ENCODE measurements at places on chromosomes 2 and 18.

DNA sequence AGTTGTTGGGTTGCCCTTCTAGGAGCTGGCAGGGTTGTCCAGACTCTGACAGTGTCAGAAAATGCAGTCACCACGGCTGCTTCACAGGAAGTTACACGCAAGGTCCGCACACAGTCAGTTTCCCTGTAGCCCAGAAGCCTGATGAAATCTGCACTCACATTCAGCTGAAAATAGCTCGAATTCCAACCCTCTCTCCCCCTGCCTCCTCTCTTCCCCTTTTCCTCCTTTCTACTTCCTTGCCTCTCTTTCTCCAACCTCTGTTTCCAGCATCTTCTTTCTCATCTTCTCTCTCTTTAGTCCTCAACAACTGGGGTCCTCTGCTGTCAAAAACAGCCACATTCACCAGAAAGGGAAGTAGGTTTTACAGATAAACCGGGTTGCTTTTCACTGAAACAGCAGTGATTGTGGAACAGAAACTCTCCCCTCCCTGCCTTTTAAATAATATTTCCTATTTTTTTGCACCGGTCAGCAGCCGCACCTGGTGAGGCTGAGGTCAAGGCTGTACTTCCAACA lies 69.3 kb downstream of the BCL11A start:
- no peak for DNase-seq

DNA sequence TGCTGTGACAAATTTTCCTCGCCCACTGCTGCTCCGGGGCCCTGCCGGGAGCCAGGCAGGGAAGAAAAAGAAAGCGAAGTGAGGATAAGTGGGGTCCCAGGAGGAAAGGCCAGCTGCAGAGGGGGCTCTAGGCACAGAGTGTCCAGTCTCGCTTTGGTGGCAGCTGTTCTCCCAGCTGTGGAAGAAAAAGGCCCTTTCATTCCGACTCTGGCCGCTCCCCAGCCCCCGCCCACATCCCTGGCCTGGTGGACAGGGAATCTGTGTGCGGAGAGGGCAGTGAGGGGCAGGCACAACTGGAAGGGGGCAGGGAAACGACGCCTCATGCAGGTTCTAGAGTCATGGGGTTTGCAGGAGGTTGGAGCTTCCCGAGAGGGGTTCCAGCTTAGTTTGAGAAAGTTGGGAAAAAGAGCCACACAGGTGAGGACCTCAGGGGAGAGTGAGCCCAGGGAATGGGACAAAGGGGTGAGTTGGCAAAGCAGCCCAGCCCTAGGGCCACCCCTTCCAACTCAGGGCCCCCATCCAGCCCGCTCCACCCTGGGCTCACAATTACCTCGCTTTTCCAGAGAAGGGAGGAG lies 1.8 kb downstream of the RTKN start:
- DNase-seq, result no peak

DNA sequence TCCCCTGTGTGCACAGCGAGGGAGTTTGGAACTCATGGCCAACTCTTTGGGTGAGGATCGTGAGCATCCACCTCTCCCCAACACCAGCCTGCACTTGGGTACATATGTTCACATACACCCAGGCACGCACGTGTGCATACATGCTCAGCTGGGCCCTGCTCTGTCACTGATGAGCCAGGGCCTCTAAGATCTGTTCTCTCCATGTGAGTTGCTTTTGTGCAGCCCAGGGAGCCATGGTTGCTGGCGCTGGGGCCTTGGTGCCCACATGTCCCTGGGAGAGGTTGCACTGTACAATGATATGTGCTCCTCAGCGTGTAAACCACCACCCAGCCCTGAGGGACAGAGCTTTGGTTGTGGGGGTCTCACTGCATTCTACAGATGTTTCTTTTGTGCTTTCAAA lies 44.1 kb downstream of the KLHL29 start:
- DNase-seq, result peak; percentile 43

DNA sequence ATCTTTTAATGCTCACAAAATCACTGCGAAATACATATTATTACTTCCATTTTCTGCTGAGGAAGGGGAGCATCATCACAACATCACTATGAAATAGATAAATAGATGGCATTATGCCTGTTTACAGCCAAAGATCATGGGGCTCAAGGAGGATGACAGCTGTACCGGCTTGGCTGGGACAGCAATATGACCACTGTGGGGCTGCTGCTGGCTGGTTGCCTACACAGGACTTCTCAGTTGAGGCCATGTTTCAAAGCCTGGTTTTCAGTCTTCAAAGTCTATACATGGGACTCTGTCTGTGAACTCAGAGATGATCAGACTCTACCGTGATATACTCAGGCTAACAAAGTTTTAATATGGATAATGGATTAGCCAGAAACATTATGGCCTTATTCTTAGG lies 58.7 kb downstream of the SPATS2L start:
- DNase-seq, result no peak

DNA sequence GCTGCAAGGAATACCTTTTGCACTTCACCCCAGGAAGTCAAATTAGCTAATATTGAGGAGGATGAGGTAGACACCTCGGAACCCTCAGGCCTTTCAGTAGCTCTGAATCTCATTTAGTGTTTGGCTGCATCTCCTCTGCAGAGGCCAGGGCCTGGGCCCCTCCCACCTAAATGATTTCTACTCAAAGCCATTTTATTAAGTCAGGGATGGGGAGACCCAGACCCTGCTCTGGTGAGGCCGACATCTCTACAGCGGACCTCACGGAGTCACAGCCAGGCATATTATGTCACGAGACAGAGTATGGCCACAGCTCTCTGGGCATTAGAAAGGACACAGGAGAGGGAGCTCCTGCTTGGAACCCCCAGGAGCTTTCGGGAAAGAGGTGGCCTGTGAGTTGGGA lies 305.5 kb downstream of the ALK start:
- no peak for DNase-seq

DNA sequence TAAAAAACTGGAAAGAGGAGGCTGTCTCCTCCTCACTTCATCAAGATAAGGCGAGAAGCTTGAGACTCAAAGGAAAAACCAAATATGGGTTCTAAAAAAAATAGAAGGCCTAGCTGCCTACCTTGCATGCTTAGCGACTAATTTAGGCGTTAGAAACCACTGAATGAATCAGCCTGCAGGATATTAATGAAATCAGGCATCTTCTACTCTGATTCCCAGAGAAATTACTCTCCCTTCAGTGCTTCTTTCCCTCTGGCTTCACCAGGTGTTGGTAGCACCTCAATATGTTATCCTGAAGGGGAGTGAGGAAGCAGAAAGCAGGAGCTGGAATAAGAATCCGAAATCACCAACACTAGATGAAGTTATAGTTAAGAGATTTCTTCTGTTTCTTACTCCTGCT lies 749.8 kb upstream of the NRXN1 start:
- no peak for DNase-seq
